ENCODE measurements at places on chromosomes 16 and 17. TPM values are rescaled to one million over a fixed set of nuclear protein-coding genes. Genes with fewer than 3 reads are reported as not detected.

Gene SLC43A2
- total RNA-seq = 0.76 TPM

Gene HERPUD1
- total RNA-seq = 136 TPM

Gene SBK1
- 6.6 TPM for total RNA-seq

Gene CD300A
- total RNA-seq = 5.8 TPM

Gene KRTAP9-4
- total RNA-seq = not detected

Gene DNAH9
- total RNA-seq = not detected

Gene TPSB2
- total RNA-seq = not detected

Gene VTN
- total RNA-seq = not detected

Gene TBC1D3E
- not detected for total RNA-seq

Gene CDC42EP4
- total RNA-seq = 0.91 TPM

Gene ACAP1
- 375 TPM for total RNA-seq

- no peak for DNase-seq
Observed at GRCh38 chr16:2716948-2717347, 3.1 kb downstream of the PRSS27 start.

- peak; percentile 24 for DNase-seq
Observed at GRCh38 chr16:85168732-85169256, 56.5 kb upstream of the CIBAR2 start.

- DNase-seq = no peak
Observed at GRCh38 chr16:84198401-84198800, 7.4 kb downstream of the ADAD2 start.

DNA sequence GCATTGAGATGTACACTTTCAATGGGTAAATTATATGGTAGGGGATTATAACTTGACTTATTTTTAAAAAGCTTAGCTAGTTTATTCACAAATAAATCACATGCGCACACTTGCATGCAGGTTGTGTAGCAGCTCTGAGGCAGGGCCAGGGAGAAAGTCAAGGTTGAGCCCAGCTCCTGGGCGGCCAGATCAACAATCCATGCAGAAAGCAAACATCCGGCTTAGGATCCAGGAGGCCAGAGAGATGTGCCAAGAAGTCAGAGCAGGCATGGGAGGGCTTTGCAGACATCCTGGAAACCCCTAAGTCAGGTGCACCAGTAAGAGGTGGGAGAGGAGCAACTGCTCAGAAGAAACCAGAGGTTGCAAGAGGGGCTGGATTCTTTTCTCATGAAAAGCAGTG, 186.5 kb downstream of the AXIN2 start:
- no peak for DNase-seq

- DNase-seq = no peak
Observed at GRCh38 chr17:45104907-45105624, 27.2 kb downstream of the PLCD3 start.

DNA sequence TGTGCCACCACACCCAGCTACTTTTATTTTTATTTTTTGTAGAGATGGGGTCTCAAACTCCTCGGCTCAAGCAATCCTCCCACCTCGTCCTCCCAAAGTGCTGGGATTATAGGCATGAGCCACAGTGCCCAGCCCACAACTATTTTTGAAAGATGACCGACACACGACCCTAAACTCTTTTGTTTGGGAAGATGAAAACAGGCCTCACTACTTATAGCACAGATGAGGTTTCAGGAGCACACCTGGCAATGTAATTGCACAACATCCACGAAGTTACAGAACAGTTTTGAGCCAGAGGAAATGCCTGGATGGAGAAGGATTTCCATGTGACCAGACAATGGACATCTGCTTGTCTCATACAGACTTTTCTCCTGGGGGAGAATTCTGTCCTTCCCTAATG, 43.4 kb upstream of the PRSS54 start:
- DNase-seq = no peak

GRCh38 chr17:79974566-79975497, 60.8 kb downstream of the TBC1D16 start:
- peak; percentile 25 for DNase-seq

- peak; percentile 39 for DNase-seq
Observed at GRCh38 chr17:7711051-7711755, 6.2 kb downstream of the EFNB3 start.

DNA sequence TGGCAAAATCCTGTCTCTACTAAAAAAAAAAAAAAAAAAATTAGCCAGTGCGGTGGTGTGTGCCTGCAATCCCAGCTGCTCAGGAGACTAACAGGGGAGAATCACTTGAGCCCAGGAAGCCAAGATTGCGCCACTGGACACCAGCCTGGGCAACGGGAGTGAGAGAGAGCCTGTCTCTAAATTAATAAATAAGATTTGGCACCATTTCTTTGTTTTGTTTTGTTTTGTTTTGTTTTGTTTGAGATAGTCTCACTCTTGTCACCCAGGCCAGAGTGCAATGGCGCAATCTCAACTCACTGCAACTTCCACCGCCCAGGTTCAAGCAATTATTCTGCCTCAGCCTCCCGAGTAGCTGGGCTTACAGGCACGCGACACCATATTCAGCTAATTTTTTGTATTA, 9.4 kb upstream of the GAST start:
- no peak for DNase-seq

- peak; percentile 38 for DNase-seq
Observed at GRCh38 chr16:80693553-80693952, 110.8 kb downstream of the CDYL2 start.

- DNase-seq = peak; percentile 69
Observed at GRCh38 chr16:85491058-85491771, 121.9 kb upstream of the GSE1 start.

DNA sequence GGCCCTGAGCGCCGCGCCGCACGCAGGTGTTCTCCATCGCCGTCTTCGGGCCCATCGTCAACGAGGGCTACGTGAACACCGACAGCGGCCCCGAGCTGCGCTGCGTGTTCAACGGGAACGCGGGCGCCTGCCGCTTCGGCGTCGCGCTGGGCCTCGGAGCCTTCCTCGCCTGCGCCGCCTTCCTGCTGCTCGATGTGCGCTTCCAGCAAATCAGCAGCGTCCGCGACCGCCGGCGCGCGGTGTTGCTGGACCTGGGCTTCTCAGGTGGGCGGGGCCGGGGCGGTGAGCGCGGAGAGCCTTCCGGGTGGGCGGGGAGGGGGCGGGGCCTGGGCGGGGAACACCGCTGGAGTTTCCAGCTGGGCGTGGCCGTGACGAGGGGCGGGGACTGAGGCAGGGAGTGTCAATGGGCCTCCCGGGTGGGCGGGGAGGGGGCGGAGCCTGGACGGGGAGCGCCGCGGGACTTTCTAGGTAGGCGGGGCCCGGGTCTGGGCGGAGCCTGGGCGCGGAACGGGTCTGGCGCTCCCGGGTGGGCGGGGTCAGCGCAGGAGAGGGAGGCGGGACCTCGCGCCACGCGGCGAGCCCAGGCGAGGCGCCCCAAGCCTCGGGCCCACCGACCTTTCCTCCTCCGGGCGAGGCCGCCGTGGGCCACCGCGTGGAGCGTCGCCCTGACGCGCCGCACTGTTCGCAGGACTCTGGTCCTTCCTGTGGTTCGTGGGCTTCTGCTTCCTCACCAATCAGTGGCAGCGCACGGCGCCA, 2.4 kb downstream of the SYNGR3 start:
- DNase-seq = peak; percentile 100

DNA sequence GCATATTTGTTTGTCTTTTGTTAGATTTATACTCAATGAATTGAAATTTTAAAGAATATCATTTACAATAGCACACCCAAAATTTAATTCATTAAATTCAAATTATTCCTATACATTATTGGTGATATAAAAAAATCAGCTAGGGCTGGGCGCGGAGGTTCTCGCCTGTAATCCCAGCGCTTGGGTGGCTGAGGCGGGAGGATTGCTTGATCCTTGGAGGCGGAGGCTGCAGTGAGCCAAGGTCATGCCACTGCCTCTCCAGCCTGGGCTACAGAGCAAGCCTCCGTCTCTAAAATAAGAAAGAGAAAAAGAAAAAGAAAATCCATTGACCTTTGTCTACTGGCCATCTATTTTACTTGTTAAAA, 4.5 kb upstream of the PRDM7 start:
- DNase-seq = no peak

- no peak for DNase-seq
Observed at GRCh38 chr16:25279491-25279890, 21.8 kb upstream of the ZKSCAN2 start.

- no peak for DNase-seq
Observed at GRCh38 chr17:7380855-7381683, at the start of gene TNK1. TNK1 (plus strand) TSS chr17:7381089; CDS start chr17:7382927, 1,838 bp downstream.

DNA sequence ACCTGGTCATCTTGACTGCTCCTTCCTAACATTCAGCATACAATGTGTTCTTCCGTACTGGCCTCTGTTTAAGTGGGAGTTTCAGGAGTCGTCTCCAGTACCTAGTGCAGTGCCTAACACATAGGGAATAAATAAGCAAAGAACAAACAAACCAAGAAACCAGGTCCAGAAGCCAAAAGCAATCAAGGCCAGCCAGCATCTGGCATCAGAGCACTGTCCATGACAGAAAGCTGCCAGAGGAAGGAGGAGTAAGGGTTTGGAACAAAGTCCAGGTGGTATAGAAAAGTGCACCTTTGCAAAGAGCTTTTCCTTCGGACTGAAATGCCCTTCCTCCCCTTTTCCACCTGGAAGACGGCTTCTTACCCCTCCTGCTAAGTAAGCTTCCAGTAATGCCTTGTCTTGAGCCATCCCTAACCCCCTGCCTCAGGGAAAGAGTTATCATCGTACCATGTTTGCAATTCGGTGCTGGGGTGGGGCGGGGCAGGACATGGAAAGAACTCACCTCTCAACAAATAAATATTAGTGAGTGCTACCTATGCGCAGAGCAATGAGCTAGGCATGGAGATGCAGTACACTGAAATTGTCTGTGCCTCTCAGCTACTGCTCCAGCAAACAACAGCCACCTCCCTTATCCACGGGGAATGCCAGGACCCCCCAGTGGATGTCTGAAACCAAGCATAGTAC, 47.6 kb downstream of the C17orf67 start:
- no peak for DNase-seq

DNA sequence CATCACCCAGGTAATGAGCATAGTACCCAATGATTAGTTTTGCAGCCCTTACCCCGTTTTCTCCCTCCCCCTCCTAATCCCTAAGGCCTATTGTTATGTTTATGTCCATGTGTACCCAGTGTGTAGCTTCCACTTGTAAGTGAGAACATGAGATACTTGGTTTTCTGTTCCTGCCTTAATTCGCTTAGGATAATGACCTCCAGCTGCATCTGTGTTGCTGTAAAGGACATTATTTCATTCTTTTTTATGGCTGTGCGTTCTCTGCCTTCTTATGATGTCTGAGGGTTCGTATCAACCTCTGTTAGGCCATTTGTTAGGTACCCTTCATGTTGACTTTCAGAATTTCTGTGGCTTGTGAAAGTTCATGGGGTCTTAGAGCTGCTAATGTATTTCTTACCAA, 31.0 kb downstream of the CTCF start:
- no peak for DNase-seq

- DNase-seq = no peak
Observed at GRCh38 chr17:75623386-75623785, 9.8 kb upstream of the SMIM5 start.

DNA sequence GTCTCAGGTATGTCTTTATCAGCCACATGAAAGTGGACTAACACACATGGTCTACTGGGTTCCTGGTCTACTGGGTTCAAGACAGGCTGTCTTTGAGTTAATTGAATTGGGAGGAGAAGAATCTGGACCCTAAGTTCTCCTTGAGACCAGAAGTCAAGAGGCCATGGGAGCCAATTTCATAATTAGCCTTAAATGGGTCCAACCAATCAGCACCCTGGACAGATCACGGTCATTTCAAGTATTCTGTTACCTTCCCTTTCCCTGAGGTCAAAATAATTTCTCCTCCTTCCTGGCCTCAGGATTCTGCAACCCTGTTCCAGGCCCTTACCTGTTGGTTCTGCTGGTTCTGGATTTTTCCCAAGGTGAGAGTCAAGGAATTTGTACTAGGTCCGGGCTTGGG, 23.8 kb downstream of the OSBPL7 start:
- DNase-seq = no peak

GRCh38 chr17:63701456-63701820, 1.5 kb upstream of the LIMD2 start:
- no peak for DNase-seq

DNA sequence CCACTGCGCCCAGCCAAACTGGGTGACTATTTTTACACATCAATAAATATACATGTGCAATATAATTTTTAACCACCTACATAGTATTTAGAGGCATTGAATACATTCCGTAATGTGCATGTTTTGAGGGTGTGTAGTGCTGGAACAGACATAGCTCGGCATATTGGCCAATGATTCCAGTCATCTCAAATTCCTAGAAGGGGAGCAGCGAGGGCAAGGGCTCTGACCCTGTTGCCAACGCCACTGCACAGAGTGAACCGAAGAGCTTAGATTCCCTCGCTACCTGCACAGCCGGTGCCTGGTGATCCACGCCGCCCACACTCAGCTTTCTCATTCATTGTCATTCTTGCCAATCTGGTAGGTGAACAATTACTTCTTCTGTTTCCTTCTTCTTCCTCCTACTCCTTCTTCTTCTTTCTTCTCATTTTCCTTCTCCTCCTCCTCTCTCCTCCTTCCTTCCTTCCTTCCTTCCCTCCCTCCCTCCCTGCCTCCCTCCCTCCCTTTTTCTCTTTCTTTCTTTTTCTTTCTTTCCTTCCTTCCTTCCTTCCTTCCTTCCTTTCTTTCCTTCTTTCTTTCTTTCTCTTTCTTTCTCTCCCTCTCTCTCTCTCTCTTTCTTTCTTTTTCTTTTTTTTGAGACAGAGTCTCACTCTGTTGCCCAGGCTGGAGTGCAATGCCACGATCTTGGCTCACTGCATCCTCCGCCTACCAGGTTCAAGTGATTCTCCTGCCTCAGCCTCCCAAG, 26.3 kb upstream of the ATP2A3 start:
- peak; percentile 26 for DNase-seq

DNA sequence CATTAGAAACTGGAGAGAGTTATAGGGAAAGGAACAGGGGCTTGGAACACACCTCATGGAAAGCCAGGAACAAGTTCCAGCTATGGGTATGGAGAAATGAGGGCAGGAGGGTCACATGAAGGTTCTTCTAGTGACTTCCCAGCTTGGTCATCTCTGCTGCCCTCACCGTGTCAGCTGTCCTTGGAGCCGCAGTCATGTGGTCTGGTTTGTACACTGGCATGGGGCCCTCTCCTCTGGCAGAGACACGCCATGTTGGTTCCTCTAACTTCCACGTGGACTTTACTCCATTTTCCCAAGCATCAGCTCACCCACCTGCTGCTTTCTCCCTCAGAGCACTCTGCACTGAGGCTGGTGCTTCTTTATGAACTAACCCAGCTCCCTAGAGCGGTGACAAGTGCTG, 26.3 kb downstream of the MPG start:
- no peak for DNase-seq

- no peak for DNase-seq
Observed at GRCh38 chr16:78520470-78520869, 421.0 kb downstream of the WWOX start.
